Caki2 (cell line): ENCODE measurements at places on chromosomes 13 and 19. TPM values are rescaled to one million over a fixed set of nuclear protein-coding genes. Genes with fewer than 3 reads are reported as not detected.

The EDNRB gene
- total RNA-seq = 1.9 and 3.0 TPM in 2 replicates

The ZNF284 gene
- total RNA-seq = 0.58 and 1.4 TPM in 2 replicates

DNA sequence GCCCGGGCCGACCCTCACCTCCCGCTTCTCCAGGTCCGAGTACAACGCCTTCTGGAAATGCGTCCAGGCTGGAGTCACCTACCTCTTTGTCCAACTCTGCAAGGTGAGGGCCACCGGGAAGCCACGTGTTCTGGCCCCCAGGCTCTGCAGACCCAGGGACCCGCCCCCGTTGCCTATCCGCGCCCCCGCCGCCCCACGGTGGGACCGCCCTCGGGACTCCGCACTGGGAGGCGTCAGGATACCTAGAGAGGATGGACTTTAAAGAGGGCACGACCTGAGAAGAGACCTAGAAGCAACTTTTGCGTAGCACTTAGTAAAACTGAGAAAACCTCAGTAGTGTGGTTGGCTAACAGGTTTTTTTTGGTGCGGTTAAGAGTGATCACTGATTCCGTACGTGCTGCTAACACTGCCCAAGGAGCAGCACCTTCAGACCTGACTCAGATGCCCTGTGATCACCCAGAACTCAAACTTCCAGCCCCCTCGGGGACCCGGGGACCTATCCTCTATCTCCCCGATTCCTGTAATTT is 492 bp downstream of the TMEM147 start:
- no peak for DNase-seq

- DNase-seq = no peak
Observed at GRCh38 chr13:75787249-75787928, 151.3 kb downstream of the LMO7 start.

DNA sequence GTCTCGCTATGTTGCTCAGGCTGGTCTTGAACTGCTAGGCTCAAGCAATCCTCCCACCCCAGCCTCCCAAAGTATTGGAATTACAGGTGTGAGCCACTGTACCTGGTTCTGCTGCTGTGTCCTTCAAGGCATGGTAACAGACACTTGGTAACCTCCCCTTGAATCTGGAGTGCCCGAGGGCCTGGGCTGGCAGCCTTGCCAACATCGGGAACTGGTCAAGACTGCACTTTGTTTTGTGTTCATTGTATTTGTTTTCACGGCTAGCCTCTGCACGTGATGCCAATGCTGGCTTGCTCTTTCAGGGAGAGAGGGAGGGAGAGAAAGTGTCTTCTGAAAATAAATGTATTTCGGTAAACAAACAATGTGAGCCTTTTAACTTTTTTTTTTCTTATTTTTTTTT is 12.0 kb downstream of the CERS4 start:
- no peak for DNase-seq

DNA sequence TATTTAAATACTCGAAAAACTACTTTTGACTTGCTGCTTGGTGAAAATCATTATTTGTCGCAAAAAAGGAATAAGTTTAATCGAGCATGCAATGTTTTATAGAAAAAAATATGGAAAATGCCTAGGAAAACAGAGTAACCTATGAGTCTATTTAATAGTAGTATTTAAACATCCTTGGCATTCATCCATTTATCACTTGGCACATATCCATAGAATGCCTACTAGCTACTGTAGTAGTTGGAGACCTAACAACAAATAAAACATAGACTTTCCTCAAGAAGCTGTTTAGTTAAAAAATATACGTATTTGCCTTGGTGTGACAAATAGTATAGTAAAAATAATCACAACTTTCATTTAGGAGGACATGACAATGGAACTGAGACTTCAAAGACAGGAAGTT is 302.1 kb downstream of the DIAPH3 start:
- no peak for DNase-seq

- DNase-seq = peak; percentile 55
Observed at GRCh38 chr13:98746968-98747367, 5.5 kb downstream of the SLC15A1 start.

DNA sequence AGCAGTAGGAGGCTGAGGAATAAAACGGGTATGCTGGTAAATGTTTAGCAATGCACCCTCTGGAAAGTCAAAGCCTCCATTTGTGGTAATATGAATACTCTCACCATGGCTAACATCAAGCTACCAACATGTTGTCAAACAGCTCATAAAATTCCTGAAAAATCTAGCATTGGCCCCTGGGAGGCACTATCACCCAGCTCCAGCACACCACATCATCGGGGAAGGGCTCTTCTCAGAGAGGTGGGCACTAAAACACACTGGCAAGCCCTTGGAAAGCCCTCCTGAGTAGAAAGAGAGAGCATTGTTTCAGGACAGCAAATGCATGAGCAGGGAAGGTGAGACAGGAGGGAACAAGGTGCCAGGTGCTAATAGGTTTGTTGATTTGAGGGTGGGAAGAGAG is 53.9 kb upstream of the FLT1 start:
- DNase-seq = no peak
